ENCODE measurements at places on chromosomes 6 and 20. TPM values are rescaled to one million over a fixed set of nuclear protein-coding genes. Genes with fewer than 3 reads are reported as not detected.

WFDC6 gene
- not detected for total RNA-seq

TMEM14B gene
- total RNA-seq: 43.7 TPM

CPXM1 gene
- total RNA-seq: not detected

CRISP2 gene
- not detected for total RNA-seq

GMDS gene
- total RNA-seq: 8.5 TPM

IMPG1 gene
- not detected for total RNA-seq

SLC4A11 gene
- total RNA-seq: 4.1 TPM

PLTP gene
- total RNA-seq: 117 TPM

CST4 gene
- not detected for total RNA-seq

PDYN gene
- total RNA-seq: not detected

ADTRP gene
- 25.3 TPM for total RNA-seq

CENPW gene
- total RNA-seq: 1.4 TPM

SMLR1 gene
- total RNA-seq: not detected

HTR1E gene
- not detected for total RNA-seq

SDC4 gene
- 303 TPM for total RNA-seq

EBF4 gene
- total RNA-seq: 2.6 TPM

Measured in nasal cavity respiratory epithelium epithelial cell of viscerocranial mucosa (primary cell).